ENCODE measurements at places on chromosomes 6 and 20.

DNA sequence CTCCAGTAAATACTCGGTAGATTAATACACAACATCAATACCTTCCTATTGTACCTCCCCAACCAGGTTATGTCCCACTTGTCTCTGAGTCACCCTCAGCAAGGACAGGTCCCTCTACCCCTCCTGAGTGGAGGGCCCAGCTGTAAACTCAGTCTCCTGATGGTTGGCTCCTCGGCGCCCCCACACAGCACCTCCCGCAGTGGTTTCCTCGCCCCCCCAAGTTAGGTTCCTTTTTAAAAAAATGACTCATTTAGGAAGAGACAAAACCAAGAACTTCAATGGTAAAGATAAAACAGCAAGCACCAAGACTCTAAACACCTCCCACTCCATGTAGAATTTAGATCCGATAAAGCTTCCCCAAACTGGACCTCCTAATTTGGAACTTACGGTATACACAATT lies 83.5 kb downstream of the TRERF1 start:
- DNase-seq: peak; percentile 76

- no peak for DNase-seq
Measured at GRCh38 chr6:123966618-123967017, 163.0 kb downstream of the NKAIN2 start.

DNA sequence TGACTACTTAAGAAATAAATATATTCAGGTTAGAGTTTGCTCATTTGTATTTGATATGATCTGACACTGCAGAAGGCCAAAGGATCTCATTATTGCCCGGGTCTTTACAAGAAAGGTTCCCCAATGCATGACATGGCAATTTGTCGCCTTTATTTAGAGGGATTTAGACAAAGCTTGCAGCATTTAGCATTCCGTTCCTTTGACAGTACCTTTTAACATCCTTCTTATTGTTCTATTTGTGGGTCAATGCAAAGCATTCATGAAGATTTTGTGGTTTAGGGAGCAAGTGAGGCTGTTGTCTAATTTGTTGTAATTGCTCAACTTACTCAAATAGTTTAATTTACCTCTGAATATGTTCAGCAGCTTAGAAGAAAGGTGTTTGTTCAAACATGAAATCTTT lies 230.8 kb upstream of the FLRT3 start:
- no peak for DNase-seq

DNA sequence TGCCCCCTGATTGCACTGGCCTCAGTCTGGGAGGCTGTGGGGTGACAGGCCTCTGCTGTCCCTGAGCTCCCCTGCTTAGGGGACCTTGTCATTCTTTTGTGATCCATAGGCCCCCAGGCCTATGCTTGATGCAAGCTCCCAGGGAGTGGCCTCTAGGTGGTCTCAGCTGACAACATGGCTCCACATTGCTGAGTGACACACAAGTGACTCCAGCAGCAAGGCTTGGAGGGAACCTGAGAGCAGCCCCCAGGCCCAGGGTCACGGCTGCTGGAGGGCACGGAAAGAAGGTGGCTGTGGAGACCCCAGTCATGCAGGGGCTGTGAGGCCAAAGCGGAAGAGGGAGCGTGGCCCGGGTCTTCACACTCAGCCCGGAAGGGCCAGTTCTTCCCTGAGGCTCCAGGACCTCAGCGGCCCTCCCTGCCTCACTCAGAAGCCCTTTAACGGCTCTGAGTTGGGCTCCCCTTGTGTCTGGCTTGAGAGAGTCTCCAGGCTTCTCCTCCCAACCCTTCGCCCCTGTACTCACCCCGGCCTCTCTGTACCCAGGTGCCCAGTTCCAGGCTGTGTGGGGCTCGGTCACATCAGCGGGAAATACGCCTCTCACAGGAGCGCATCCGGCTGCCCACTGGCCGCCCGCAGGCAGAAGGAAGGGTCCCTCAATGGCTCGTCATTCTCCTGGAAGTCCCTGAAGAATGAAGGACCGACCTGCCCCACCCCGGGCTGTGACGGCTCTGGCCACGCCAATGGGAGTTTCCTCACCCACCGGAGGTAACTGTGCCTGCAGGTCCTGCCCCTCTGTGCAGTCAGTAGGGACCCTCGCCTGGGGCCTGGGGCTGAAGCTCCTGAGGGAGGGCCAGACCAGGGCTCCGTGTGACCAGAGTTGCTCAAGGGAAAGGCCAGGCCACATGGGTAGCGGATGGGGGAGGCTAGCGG lies 23.7 kb upstream of the PCMTD2 start:
- DNase-seq: no peak

DNA sequence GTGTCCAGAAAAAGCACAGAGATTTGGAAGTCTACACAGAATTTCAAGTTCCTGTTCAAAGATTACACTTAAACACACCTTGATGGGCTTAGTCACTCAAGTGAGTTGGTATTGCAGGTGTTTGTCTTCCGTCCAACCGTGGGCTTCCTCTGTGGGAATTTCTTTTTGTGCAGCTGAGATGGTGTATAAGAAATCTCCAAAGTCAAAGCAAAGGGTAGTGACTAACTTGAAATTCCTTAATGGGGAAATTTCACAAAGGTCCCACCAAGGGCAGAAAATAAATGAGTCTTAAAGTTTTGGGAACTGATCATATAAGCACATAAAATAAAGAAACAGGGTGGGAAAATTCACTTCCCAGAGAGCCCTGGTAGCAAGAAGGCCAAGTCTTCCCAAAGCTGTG lies 102.0 kb upstream of the TNFAIP3 start:
- no peak for DNase-seq

GRCh38 chr6:168709390-168709789 lies 268.4 kb downstream of the SMOC2 start:
- DNase-seq: no peak

DNA sequence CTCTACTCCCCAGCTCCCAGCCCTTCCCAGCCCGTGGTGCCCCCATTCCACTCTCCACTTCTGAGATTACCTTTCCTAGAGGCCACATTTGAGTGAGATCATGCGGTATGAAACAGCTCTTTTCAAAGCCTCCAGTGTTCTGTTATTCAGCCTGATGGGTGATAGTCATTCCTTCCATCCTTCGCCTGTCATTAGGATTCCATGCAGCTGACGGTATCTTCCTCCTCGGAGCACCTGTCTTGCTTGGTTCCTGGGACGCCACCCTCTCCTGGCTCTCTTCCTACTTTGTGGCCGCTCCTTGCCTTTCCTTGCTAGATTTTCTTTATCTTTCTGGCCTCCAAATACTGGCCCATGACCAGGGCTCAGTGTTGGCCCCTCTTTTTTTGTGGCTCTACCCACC lies 137.0 kb downstream of the ARID1B start:
- no peak for DNase-seq

- no peak for DNase-seq
Measured at GRCh38 chr6:3762359-3762758, 10.8 kb upstream of the PXDC1 start.

DNA sequence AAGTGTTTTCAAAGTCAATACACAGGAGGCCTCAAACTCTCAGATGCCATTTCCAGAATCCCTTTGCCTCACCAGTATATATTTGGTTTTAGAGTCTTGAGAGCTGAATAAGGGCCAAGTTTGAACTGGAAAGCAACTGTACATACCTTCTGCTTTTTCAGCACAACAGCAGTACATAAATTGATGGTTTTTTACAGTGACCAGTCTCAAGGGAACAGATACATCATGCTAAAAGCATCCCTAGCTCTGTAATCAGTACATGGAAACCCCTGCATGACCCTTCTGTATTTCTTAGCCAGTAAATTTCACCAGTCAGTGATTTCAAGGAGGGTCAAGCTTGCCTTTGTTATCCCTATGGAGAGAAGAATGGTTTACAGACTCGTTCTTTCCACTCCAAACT lies 40.6 kb upstream of the ECHDC1 start:
- DNase-seq: no peak

DNA sequence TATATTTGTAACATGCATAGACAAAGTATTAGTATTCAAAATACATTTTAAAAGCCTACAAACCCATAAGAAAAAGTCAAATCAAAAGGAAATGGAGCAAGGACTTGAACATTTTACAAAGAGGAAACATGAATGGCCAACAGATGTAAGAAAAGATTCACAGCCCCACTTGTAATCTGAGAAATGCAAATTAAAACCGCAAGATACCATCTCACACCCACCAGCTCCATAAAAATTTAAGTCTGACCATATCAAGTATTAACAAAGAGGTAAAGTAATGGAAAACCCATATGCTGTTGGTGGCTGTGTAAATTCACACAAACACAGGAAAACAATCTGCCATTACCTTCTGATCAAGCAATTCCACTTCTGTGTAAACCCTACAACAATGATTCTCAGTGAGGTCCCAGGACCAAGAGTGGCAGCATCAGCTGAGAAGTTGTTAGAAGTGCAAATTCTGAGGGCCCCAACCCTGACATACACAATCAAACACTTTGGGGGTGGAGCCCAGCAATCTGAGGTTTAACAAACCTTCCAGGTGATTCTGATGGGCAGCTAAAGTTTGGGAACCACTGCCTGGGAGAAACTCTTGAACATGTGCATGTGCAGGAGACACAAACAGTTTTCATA lies 30.9 kb downstream of the BCL2L1 start:
- no peak for DNase-seq

GRCh38 chr20:63132131-63132714 lies 83.7 kb downstream of the YTHDF1 start:
- no peak for DNase-seq

GRCh38 chr6:138520463-138520862 lies 21.2 kb upstream of the NHSL1 start:
- no peak for DNase-seq

DNA sequence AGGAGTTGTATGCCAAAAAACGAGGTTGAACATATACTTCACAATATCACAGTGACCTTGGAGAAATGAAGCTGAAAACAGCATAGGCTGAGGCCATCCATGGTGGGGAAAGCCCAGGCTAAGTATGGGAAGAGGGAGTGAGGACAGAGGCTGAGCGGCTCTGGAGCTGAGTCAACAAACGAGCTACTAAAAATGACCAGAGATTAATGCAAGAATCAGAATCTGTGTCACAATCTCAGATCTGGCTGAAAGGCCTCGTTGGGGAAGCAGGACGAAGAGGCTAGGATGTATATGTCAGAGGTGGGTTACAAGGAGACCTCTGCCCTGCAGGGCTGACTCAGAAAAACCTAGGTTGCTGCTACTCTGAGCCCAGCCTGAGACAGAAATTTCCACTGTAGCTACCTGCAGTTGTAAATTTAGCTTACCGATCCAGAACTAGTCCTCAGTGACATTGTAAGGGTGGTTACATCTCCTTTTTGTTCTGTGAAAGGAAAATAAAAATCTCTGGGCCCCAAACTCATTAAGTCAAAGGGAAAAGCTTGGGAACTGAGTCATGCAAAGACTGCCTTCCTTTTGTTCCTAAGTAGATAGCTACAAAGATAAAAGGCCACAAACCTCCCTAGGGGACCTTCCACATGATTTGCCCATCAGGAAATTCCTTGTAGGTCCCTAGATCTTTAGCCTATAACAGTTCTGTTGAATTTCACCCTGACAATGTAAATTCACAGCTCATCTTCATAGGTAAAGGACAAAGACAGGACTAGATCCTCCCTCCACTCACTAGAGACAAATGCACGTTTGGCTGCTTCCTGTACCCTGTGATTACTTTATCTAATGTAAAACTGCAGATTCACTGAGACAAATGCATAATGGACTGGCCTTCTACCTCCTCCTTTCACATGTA lies 8.5 kb upstream of the TUBB2A start:
- no peak for DNase-seq

DNA sequence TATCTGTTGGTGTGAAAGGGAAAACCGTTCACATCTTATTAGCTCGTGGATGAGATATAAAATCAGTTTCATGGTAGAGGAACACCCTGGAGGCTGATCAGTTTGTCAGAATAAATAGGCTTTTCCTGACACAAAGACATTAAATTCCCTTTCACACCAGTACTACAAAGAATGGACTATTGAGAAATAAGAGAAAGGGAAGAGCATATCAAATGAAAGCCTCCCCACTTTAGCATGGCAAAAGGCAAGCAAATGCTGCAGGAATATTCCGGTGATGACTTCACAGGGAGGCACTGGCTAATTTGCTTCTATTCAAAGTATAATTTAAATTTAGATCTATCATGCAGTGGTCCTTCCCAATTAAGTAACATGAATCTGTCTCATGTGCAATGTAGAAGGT lies 115.9 kb upstream of the AGPAT4 start:
- DNase-seq: no peak

DNA sequence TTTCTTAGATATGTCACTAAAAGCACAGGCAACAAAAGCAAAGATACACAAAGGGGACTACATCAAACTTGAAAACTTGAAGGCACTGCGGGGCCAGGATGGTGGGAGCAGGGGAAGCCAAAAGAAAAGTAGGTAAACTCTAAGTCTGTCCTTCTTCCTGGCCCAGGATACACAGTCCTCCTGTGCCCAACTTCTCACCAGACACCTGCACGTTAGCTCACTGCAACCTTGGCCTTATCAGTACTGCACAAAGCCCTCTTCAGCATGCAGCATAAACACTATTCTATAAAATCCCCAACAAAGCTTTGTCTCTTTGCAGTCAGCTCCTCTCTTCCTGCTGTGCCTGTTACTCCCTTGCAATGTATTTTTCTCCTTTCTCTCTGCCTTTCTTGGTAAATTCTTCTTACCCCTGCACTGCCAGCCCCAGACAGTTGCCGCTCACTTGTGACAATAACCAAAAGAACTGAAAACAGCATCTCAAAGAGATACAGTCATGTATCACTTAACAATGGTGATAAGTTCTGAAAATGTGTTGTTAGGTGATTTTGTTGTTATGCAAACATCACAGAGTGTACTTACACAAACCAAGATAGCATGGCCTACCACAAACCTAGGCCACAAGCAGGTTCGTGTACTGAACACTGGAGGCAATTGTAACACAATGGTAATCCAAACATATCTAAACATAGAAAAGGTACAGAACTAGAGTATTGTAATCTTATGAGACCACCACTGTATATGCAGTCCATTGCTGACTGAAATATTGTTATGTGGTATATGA lies 51.2 kb downstream of the NINL start:
- DNase-seq: no peak

GRCh38 chr20:3483784-3484183 lies 13.0 kb downstream of the ATRN start:
- DNase-seq: no peak

GRCh38 chr6:43717822-43718221 lies 30.2 kb upstream of the MRPS18A start:
- DNase-seq: no peak

Measured in activated CD4-positive, alpha-beta T cell treated with anti-CD3 and anti-CD28 coated beads for 48 hours (primary cell).